LNCaP clone FGC (cell line): ENCODE measurements at places on chromosomes 16 and 17.

DNA sequence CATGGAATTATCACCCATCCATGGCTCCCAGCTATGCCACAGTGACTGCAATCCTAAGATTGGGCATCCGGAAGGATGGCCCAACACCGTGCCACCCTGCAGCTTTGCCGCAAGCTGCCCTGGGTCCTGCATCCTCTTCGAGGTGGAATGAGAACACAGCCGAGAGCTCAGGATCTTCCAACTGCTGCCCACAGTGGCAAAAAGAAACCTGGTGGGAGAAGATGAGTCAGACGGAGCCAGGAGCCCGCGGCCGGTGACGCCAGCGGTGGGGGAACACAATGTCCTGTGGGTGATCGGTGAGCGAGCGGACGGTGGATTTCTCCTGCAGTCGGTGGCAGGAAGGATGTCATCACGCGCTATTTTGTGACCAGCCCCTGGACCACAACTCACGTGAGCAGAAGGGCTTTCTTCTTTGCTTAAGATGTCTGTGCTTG lies 20.1 kb downstream of the CD7 start:
- DNase-seq = no peak

GRCh38 chr17:9363440-9364350 lies 211.9 kb downstream of the STX8 start:
- no peak for DNase-seq

DNA sequence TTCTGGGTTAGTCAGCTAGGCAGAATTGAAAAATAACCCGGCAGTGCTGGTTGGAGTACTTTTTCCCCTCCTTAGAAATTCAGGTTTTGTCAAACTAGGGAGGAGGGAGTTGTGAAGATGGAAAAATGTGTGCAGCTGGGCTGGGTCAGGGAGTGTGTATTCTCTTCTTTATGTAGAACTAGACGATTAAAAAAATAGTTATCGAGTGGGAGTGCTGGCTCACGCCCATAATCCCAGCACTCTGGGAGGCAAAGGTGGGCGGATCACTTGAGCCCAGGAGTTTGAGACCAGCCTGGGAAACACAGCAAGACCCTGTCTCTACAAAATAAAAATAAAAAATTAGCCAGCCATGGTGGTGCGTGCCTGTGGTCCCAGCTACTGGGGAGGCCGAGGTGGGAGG lies 106.4 kb downstream of the GNAO1 start:
- DNase-seq = no peak

- DNase-seq = no peak
These were observed 12.1 kb upstream of the USP10 start for GRCh38 chr16:84687715-84688114.
